ENCODE measurements at places on chromosomes 5 and 9.

DNA sequence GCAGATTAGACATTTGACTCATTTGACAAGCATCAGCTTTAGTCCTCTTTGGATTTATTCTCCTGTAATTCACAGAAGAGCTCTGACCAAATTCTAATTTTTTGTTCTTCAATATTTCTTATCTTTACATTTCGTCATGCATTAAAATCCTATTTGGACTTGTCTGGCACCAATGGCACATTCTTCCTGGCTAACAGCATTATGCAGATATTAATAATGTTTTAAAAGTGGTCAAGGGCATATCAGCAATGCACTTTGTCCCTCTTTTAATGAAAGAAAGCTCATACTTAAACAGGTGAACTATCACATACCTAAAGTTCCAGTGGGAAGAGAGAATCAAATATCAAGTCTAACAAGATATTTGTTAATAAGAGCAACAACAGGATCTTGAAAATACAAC is 270.4 kb downstream of the ARL15 start:
- DNase-seq = no peak

DNA sequence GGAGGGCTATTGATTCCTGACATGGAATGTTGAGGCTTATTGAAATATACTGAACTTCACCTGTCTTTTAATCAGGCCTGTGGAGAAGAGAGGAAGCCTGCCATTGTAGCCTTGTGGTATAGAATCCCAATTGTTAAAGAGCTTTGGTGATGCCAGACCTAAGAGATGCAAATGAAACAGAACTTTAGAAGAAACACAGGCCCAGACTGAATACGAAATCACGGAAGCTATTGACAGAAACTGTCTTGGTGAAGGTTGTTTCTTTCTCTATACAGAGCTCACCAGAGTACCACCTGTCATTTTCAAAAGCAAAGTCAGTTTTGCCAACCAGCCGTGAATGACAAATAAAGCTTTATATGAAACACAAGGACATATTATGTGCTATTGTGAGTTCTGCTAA is 660.3 kb downstream of the ISL1 start:
- DNase-seq = no peak

DNA sequence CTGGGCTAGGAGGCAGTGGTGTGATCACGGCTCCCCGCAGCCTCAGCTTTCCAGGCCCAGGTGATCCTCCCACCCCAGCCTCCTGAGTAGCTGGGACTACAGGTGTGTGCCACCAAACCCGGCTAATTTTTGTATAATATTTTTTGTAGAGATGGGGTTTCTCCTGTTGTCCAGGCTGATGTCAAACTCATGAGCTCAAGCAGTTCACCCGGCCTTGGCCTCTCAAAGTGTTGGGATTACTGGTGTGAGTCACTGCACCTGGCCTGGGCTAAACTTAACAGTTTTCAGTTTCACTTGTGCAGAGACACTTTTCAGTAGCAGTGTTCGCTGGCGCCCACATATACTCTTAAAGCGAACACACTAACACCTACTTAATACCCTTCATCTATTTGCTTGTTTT is 205.6 kb upstream of the ZNF608 start:
- no peak for DNase-seq

GRCh38 chr5:45440466-45440865 is 255.7 kb downstream of the HCN1 start:
- no peak for DNase-seq

DNA sequence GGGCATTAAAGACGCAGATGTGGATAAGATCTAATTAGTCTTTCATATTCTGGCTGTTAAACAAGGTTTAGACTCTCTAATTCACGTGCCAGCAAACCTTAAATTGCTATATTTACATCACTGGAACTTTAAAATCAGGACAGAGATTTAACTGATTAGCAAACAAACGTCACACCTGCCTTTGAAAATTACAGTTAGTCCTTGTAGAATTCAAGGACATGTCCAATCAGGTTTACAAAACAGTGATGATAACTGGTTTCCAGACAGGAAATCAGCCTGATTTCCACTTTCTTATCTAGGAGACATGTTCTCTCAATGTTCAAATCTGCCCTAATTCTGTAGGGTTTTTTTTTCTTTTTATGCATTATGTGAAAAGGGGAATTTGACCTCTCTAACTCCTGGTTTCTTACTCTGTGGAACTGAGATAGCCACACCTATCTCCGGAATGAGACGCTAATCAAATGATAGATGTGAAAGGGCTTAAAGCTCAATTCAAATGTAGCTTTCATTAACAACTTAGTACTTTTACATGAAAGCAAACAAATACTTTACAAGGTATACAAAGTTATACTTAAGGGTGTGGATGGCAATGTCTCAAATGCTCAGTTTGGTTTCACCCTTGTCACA is 26.5 kb downstream of the SPINK5 start:
- no peak for DNase-seq

GRCh38 chr9:19379697-19380046 is 364 bp downstream of the RPS6 start:
- no peak for DNase-seq

Data from NCI-H2081 treated with DMSO at 0.1 percent for 48 hours (cell line).